Kasumi-1 (cell line): ENCODE measurements at places on chromosomes 2 and 18.
A peak's percentile ranks its signal among the peaks of the same experiment; 100 is the strongest.

- DNase-seq, result no peak
Observed at GRCh38 chr2:30310955-30311354, 79.6 kb downstream of the LBH start.

DNA sequence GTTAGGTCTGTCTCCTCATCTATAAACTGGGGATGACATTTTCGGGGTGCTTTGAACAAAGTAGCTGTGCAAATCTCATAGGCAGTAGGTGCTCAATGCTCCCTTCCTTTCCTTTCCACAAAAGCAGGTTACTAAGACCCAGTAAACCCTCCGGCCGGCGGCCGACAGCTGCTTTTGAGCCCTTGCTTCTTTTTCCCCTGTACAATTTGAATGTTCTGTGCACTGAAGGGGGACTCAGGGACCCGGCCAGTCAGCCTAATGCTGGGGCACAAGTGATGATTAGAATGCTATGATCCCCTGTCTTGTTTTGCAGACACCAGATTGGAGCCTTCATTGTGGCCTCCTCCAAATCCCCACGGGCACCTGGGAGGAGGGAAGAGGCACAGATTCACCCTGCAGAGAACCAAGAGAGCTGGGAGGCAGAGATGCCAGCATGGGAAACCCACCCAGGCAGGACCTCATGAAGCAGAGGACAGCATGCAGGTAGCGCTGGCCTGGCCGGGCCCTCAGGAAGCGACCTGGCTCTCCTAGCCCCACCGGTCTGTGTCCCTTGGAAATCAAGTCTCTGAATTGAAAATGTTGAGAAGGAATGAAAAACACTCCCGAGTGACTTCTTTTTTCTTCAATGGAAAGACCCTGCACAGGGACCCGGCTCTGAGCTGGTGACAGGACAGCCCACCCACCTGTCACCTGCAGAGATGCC is 128.6 kb upstream of the HDAC4 start:
- DNase-seq, result no peak

DNA sequence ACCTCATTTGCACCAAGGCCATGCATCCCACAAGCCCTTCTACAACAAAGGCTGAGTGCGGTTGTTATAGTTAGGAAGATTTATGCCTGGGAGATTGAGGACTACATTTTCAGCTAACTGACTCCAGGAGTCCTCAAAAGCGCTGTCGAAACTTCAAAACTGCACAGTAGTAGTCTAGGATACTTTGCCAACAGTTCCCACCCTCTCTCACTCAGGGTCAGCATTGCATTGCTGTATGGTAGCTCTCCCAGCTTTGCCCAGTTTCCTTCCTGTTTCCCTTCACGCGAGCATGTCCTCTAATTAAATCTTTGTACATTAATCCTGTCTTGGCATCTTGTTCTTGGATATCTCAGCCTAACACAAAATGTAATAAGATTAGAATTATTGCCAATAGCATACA is 420.6 kb upstream of the UBE2E3 start:
- DNase-seq, result peak; percentile 93

GRCh38 chr18:27604583-27604982 is 419.5 kb upstream of the CHST9 start:
- DNase-seq, result no peak
